ENCODE measurements at places on chromosomes 2 and 18. TPM values are rescaled to one million over a fixed set of nuclear protein-coding genes. Genes with fewer than 3 reads are reported as not detected.
A peak's percentile ranks its signal among the peaks of the same experiment; 100 is the strongest.

Gene PRSS56
- total RNA-seq: not detected

Gene CNGA3
- total RNA-seq: 0.13 TPM

Gene CYTIP
- total RNA-seq: 3.7 TPM

Gene G6PC2
- total RNA-seq: not detected

Gene RSAD2
- total RNA-seq: 1.6 TPM

Gene SLC19A3
- 21.8 TPM for total RNA-seq

Gene PLEKHA3
- 8.3 TPM for total RNA-seq

Gene TMEM237
- 33.2 TPM for total RNA-seq

Gene GYPC
- total RNA-seq: 46.9 TPM

Gene WNT6
- total RNA-seq: 11.3 TPM

Gene ITSN2
- 24.5 TPM for total RNA-seq

Gene ONECUT2
- total RNA-seq: 1.7 TPM

- DNase-seq: peak; percentile 26
Measured at GRCh38 chr2:25822190-25823117, 55.8 kb downstream of the ASXL2 start.

DNA sequence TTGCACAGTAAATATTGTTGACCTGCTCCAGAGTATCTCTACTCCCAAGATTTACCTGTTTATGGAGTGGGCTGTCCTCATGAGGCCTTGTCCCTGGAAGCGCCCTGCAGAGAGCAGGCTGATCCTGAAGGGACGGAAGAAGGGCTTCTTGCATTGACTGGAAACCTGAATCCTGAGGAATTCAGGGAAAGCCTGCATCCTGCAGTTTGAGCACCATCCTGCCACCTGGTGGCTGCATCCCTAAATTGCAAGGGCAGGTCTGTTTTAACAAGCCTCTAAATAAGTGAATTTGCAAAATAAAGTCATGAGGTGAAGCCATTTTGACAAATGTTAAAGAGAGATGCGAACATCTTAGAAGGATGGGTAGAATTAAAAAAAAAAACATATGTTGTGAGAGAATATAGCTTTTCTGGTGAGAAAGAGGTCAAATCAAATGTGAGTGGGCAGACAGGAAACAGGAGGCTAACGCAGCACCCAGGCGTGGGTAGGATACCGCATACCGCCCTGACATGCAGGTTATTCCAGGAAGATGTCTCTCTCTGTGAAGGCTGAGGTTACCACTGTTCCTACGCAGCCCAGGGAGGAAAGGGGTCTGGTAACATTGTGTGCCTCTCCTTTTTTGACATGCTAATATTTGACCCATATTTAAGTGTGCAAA, 754.9 kb downstream of the RNF144A start:
- peak; percentile 61 for DNase-seq

DNA sequence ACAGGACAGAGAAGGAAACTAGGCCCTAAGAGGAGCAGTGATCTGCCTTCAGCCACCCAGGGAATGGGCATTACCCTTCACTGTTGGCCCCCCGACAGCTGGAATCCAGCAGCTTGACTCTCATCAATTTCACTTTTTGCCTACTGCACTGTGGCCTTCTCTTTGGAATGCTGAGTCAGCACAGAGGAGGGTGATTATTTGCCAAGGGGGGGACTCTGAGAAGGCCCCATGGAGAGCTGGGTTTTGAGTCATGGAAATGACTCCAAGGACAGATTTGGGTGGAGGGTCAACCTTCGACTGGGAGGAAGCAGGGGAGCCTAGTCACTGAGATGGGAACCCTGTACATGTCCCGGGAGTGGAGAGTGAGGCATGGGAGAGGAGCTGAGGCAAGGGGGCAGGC, 38.1 kb upstream of the NTSR2 start:
- no peak for DNase-seq

GRCh38 chr2:10329580-10329879, 26.8 kb downstream of the HPCAL1 start:
- DNase-seq: no peak

GRCh38 chr2:74385396-74385795, 5.3 kb upstream of the DCTN1 start:
- no peak for DNase-seq

DNA sequence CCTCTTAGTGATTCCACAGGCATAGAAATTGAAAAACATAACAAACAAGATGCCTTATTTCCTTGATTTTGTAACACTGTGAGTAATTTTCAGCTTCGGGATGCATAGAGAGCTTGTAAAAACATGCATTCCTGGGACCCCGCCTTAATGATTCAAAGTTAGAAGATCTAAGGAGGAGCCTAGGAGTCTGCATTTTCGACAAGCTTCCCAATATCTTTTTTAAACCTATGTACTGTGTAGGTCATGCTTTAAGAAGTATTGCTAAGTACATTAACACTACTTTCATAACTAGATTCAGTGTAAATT, 109.8 kb upstream of the ZNF516 start:
- no peak for DNase-seq

- DNase-seq: no peak
Measured at GRCh38 chr2:149489452-149489851, 98.1 kb downstream of the MMADHC start.

DNA sequence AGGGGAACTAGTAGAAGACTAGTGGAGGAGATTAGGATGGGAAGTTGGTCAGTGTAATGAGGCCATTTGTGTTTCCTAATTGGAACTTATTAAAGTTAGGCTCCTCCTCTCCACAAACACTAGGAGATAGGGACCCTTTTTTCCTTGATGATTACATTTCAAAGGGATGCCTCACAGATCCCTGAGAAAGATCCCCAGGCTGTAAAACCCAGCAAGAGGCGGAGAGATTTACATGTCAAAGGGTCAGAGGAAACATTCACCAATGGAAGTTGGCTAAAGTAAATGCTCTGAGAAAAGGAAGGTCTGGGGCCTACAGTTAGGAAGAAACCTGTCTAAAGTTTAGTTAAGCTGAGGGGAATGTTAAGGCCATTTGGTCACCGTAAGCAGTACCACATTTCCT, 1.4 kb upstream of the CCDC85A start:
- no peak for DNase-seq

DNA sequence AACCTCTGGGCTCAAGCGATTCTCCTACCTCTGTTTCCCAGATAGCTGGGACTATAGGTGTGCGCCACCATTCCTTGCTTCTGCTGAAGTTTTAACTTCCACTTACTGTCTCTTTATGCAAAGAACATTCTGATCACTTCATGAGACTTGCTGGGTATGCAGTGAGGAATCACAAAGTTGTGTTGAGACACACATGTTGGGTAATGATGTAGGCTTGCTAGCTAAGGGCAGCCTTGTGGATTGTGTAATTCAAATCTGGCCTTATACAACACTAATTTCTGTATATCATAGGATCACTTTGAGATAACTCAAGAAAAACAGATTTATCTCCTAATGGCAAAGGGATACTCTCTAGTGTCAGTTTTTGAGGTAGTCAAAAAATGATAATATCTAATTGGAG, 24.2 kb downstream of the XRCC5 start:
- DNase-seq: no peak

- no peak for DNase-seq
Measured at GRCh38 chr2:38937548-38937947, 47.9 kb downstream of the ARHGEF33 start.

GRCh38 chr2:196088203-196088602, 19.6 kb upstream of the DNAH7 start:
- peak; percentile 39 for DNase-seq

DNA sequence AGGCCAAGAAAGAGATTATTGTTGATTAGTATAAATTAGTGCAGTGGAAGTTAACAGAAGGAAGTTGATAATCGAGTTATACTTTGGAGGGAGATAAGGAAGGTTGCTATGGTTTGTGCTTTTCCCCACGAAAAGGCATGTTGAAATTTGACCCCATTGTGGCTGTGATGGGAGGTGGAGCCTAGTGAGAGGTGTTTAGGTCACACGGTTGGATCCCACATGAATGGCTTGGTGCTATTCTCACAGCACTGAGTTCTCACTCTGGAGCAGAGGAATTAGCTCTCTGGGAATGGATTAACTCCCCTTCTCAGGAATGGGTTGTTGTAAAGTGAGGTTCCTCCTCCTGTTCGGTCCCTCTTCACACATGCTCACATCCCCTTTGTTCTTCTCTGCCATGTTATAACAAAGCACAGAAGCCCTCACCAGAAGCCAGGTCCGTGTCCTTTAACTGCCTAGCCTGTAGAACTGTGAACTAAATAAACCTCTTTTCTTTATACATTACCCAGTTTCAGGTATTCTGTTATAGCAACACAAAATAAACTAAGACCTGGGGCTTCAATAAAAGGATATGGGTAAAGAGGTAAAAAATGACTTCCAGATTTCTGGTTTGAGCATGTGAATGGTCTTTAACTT, 21.9 kb downstream of the PIGN start:
- DNase-seq: no peak

DNA sequence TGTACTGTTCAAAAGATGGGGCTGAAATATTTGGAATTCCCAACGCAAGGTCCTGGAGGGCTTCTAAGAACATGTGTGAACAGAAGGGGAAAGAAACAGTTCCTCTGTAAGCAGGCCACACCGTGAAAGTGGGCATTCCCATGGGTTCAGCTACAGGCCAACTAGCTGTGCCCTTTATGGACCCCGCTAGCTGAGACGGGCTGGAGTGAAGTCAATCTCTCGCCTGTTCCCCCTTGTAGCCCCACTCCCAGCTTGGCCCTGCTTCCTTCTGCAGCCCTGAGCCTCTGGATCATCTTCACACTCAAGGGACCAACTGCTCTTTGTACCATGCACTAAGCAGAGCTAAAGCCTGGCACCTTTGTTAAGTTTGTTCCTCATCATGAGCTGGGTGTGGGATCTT, 55.4 kb downstream of the POLR1A start:
- DNase-seq: no peak

DNA sequence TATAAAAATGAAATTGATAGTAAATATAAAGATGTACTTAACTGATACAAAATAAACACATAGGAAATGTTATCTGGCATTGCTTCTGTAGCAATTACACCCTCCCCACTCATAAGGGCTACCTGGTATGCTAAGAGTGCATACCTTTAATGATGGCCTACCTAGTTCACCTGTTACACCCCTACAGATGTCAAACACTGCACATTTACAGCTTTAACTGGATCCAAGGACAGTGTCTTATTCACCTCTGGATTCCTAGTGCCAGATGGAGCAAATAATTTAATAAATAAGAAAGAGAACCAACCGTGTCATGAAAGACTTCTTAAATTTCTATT, 15.3 kb upstream of the SEC11C start:
- DNase-seq: no peak

DNA sequence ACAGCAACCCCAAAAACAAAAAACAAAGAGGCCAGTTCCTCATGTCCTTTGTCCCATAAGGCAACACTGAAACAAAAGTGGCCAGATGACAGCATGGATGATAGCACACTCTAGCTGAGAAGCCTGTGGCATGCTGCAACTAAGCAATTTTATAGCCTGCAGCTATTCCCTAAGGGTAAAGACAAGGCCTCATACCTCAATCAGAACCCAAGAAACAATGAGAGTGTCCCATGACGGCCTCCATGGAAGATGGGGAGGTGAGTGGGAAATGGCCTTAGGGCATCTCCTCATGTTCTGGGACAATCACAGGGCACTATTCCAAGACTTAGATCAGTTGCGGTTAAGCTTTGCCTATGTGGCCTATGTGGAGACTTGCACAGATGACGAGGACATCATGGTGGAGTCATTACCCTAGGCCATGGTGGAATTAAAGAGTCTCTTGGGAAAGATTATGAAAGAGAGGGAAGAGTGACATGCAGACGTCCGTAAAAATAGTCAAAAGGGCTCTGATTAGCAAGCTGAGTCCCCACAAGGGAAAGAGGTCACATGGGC, 103.1 kb downstream of the INO80D start:
- DNase-seq: no peak

DNA sequence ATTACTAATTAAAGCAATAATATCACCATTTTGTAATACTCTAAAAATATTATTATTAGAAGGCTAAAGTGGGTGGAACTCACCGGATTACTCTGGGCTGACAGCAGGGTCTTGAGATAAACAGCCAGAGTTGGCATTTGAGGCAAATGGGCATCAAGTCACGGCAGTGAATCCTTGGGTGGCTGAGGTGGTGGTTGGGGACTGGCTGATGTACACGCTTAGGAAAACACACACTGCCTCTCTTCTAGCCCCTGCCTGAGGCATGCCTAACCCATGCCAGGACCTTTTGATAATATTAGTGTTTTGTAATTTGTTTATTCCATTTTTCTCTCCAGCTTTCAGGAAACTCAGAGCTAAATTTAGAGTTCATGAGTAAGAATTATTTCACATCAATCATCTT, 76.8 kb downstream of the ACKR3 start:
- no peak for DNase-seq

DNA sequence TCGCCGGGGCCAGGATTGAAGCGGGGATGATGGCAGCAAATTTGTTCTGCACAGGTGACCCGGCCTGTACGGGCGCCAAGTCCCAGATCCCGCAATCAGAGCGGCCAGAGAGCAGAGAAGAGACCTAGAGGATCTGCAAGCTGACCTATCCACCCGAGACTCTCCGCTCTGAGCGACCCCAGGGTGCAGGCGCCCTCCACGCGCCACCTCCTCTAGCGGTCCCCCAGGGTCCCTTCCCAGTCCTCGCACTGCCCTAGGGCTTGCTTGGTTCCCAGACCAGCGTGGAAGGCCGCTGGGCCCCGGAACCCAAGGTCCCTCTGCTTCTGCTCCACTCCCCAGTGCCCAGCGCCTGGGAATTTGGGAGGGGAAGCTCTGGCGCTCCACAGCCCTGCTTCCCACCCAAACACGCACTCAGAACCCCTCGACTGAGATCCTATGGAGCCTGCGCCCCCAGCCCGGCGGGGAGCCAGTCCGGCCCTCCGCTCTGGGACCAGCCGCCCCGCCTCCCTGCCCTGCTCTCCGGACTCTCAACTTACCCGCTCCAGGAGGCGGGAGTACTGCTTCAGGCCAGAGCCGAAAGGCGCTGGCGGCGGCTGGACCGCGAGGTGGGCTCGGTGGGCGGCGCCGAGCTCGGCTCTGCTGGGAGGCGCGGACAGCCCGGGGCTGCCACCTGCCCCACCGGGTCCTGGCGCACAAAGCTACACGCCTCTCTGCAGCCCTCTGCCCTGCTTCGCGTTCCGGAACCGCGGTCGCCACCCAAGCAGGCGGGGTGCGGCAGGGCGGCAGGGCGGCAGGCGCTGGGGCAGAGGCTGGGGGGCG, 3.0 kb upstream of the SIX3 start:
- DNase-seq: no peak

- DNase-seq: no peak
Measured at GRCh38 chr2:22377268-22377667, 1007.7 kb upstream of the KLHL29 start.

DNA sequence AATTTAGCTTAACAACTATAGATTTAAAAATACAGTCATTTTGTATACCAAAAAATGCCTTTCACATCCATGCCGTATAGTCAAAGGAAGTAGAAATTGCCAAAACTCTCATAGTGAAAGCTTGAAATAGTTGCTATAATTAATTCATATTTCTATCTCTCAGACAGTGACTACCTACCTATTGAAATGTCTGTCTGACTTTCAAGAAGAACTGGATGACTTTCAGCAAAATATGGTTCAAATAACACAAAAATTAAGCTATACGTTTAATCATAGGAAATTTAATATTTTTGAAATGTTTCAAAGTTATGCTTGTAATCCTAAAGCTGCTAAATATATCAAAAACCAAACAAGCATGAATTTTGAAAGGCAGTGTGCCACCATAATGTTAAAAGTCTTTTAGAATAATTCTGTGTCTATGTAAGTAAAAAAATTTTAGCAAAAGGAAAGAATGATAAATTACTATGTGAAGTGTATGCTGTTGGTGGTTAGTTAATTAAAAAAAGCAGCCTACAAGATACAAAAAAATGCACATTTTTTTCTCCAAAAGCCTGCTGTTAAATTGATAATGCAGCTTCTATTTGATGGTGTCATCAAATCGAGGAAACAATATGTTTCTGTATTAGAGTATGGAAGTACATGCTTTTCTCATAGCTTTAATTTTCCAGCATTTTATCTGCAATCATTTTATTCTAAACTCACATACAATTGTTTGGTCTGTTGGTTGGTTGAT, 57.7 kb upstream of the ST6GAL2 start:
- no peak for DNase-seq

Data from hepatocyte (in vitro differentiated cells).